H9 (cell line): ENCODE measurements at places on chromosomes 4 and X.

- DNase-seq, result no peak
Observed at GRCh38 chr4:187166886-187167512, 443.3 kb upstream of the FAT1 start.

GRCh38 chrX:120769576-120770341 lies 105.9 kb downstream of the CT47B1 start:
- DNase-seq, result no peak

DNA sequence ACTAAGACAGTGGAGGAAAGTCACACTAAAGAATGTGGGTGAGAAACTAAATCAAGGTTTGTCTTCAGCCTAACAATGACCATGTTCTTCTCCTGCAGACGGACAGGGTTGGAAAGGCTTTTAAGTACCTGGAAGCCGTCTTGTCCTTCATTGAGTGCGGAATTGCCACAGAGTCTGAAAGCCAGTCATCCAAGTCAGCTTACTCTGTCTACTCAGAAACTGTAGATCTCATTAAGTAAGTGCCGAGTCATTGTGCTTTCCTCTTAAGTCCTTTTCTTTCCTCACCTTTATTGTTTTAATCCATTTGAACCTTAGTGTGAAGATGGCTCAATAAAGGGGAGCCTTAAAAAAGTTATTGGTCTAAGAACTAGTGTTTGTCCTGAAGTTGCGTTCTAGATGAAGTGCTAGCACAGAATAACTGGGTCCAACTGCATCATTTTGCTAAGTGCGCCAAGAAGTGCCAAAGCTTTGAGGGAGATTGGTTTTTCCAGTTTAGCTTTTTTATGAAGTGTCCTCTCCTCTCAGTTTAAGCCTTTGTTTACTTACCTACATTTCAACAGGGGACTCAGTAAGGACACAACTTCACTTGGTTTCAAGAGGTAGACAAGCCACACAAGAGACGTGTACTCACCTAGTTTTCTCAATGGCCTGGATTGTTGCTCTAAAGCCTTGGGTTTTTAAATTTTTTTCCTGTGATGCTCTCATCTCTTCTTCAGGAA lies 89.3 kb downstream of the KLHL8 start:
- DNase-seq, result no peak

DNA sequence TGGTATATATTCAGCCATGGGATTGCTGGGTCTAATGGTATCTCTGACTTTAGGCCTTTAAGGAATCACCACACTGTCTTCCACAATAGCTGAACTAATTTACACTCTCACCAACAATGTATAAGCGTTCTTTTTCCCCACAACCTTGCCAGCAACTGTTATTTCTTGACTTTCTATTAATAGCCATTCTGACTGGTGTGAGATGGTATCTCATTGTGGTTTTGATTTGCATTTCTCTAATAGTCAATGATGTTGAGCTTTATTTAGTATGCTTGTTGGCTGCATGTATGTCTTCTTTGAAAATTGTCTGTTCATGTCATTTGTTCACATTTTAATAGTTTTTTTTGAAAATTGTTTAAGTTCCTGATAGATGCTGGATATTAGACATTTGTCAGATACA lies 235.2 kb downstream of the HEPH start:
- DNase-seq, result no peak

DNA sequence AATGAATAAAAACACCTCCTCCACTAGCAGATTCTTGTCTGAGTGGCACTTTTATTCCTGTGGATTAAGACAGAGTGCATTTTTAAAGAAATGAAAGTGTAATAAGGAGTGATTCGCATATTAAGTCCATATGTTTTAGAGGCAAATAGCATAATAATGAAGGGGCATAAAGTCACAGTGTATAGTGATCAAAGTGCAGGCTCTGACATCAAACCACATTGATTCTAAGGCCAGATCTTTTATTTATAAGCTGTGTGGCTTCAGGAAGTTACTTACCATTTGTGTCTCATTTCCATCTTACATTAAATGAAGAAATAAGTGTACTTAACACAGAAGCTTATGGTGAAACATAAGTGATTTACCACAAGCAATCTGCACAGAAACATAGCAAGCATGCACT lies 332.8 kb downstream of the GASK1B start:
- DNase-seq, result no peak

- DNase-seq, result no peak
Observed at GRCh38 chrX:120468479-120468824, 644 bp downstream of the LAMP2 start.

DNA sequence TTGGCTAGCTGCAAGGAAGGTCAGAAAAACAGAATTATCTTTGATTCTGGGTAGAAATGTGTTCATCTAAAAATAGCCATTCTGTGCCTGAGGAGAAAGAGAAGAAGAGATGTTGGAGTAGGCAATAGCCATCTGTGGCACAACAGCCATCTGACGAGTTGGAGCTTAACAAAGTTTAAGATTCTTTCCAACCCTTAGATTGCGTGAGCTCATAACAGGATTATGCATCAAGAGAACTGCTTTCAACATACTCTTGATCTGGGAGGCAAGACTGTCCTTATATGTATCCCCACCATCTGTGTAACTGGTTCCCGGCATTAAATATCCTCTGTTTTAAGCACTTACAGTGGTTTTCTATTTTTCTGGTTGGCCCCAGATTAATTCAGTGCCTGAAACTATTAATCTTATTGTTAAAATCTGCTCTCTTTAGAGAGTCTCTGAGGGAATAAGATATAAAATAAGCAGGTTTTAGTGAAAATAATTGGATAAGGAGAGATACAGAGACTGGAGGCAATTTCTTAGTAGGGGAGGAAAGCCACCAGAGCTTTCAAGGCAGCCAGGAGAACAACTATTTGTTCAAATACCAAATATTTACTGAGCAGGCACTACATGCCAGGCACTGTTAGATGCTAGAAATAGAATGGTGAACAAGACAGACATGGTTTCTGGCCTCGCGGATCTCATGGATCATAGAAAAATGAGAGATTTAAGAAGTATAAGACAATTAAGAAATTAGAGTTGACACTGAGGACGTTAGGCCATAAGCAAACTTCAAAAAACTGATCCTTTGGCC lies 398.0 kb downstream of the SMARCA1 start:
- DNase-seq, result no peak

GRCh38 chrX:149799095-149799714 lies 17.5 kb downstream of the MAGEA9 start:
- DNase-seq, result no peak

DNA sequence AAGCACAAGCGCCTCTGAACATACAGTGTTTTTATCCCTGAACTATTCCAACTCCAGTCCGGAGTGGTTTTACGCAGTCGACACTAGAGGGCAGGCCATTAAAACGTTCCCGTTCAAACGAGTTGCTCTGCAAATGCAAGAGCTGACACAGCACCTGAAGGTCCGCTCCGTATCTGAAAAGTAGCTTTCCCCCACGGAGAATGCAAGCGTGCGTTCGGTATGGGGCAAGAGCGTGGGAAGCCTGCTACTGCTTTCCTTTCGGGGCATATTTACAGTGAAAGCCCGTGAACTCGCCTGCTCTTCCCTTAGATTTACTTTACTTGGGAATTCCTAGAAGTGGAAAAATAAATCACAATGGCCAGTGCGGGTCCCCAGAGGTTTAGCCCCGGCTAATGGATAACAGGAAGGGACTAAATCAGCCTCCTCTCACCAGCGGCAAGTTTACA lies 190.8 kb downstream of the TSPAN5 start:
- peak; percentile 87 for DNase-seq

GRCh38 chr4:118338981-118339765 lies 13.6 kb downstream of the PRSS12 start:
- DNase-seq, result no peak

DNA sequence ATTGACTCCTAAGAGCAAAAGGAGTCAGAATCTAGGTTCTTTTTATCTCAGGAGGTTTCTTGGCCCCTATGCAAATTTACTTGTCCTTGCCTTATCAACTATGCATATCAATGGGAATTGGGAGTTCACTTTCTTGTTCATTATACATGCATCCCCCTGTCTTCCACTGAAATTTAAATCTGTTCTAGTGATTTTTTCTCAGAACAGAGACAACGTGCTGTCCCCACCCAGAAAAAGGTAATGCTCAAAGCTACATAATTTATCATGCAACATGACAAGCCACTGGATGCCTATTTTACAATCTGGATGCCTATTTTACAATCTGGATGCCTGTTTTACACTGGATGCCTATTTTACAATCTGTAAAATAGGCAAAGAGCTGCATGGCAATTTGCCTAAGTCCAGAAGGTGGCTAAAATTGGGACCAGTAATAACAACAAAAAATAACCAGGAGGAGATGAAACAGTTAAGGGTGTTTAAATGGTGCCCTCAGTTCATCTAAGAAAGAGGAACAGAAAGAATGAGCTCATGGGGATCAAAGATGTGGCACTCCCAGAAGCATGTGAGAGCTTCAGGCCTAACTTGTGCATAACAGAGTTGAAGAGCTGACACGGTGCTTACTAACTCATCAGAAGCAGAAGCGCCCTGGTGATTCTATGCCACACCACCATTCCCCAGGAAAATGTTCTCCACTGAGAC lies 537.8 kb upstream of the BOD1L1 start:
- DNase-seq, result no peak

DNA sequence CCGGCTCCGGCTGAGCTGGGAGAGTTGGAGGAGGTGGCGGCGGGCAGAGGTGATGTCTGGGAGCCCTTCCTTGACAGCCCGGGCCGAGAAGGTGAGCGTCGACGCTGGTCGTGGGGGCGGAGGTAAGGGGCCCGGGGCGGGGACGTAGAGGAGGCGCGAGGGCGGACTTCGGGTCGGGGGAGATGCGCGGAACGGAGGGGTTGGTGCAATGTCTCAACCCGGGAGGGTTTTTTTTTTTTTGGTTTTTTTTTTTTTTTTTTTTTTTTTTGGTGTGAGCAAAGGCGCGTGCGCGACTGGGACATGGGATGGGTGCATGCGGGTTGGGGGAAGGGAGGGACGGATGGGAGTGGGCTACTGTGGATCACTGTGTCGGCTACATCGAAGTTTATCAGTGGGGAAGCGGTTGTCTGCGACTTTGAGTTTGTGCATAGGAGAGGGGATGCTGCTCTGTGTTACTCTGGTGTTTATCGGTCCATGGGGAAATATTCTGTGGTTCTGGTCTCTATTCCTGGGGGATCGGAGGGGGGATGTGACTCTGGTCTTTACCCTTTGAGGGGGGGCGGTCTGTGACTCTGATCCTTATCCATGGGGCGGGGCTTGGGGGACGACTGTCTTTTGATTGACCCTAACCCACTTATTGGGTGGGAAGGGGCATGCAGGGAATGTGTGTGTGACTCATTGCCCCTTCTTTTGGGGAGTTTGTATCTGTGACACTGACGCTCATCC lies 537 bp downstream of the RBM10 start:
- DNase-seq, result no peak

GRCh38 chr4:185470501-185471195 lies 885 bp downstream of the CCDC110 start:
- DNase-seq, result peak; percentile 55

DNA sequence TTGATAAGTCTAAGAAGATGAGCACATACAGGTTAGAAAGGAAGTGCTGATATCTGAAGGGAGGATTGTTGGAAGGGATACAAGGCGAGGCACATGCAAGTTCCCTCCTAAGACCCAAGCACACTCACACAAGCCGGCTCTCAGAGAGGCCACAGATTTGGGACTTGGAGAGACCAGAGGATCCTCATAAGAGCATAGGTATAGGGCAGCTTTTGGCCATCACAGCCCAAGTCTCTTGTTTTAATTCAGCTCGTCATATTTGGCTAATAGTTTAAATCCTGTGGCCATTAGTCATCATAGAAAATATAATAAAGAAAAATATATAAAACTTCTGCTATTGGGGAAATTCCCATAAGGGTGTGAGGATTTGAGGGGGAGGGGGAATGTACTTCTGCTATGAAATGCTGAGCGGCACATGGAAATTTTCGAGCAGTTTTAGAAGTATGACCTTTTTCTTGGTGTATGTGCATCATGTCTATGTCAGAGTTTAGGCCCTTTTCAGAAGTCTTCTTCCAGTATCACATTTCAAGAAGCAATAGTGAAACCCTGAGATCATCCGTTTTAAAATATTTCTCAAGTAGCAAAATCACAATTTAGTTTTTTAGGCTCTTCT lies 97.7 kb downstream of the NFKB1 start:
- no peak for DNase-seq

DNA sequence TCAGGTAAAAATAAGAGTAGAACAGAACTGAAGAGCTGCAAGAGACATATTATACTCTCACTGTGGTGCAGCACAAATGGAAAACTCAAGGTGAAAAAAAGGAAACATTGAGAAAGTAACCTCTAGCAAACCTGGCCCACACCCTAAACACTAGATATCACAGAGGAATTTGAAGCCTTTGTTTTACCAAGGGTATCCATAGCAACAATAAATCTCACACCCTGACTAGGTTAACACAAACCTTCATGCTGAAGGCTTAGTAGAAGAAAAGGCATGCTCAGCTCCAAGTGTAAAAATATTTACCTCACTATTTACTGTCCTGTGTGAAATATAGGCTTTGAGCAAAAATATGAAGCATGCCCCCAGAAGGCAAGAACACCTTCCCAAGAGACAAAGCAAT lies 61.9 kb upstream of the TAB3 start:
- DNase-seq, result no peak

DNA sequence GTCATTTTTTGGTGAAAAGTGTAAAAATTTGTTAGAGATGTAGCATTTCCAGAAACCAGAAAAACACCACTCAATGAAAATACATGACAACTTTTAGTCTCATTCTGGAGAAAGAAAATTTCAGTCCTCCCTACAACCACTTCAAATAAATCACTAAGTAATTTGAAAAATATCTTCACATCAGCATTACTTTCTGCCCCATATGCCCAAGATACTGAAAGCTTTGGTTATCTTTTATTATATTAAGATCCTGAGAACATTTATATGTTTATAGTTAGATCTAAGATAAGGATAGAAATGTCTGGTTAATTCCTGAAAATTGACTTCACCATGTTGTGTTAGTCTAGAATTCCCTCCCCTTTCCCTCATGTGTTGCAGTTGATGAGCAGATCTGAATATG lies 119.0 kb downstream of the ADGRL3 start:
- no peak for DNase-seq

- DNase-seq, result no peak
Observed at GRCh38 chrX:150879855-150880807, 18.3 kb downstream of the CD99L2 start.
